Renal cortical epithelial cell (primary cell): ENCODE measurements at places on chromosomes 5 and 9. TPM values are rescaled to one million over a fixed set of nuclear protein-coding genes. Genes with fewer than 3 reads are reported as not detected.

GRCh38 chr5:173964506-173964905 is 24.5 kb upstream of the C5orf47 start:
- no peak for DNase-seq

DNA sequence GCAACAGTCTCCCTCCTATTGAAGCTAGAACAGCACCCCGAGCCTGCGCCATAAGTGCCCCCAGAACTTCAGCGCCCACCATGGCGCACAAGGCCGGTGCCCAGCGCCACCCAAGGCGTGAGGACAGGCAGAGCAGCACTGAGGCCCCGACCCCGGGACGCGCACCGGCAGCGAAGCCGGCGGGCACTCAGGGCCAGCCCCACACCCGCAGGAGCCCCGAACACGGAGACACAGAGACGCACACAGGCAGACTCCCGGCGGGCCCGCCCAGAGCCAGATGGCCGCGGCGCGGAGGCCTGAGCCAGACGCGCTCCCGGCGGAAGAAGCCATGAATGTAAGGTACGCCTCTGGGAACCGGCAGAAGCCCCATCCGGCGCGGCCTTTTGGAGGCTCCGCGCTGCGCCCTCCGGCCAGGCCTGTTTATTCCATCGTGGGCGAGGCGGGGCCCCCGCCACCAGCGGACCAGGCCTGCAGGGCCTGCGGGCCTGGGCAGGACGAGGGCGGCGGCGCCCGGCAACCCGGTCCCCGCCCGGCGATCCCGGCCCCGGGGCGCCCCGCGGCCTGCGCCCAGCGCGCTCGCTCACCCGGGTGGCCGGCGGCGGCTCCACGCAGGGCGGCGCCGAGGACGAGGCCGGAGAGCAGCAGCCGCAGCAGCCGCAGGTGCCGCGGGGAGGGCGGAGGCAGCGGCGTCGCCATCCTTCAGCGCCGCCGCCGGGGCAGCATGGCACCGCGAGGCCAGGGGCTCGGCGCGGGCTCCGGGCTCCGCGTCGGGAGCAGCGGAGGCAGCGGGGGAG is 486 bp downstream of the NPDC1 start:
- DNase-seq, result no peak

- DNase-seq, result no peak
Observed at GRCh38 chr5:16927613-16928012, 8.5 kb downstream of the MYO10 start.

DNA sequence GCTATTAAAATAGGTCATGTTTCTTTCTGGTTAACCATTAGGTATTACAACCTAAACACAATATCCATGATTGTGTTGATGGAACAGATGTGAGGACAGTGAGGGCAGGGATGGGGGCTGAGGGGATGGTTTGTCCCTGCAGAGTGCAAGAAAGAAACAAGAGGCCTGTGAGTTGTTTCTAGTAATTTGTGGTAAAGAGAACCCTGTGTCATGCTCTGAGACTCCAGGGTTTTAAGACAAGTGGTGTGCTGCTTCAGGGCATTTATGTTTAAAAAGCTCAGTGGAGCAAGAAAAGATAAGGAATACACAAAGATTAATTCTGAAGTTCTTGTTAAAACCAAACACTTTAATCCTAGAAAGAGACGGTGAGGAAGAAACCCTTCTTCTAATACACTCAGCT is 656.5 kb downstream of the TLE1 start:
- peak; percentile 73 for DNase-seq

Gene CNTLN
- 6.1 and 9.5 TPM in 2 replicates for total RNA-seq

GRCh38 chr9:126661122-126661520 is 47.4 kb downstream of the LMX1B start:
- no peak for DNase-seq

Gene GARIN3
- total RNA-seq, result not detected in 2 replicates

DNA sequence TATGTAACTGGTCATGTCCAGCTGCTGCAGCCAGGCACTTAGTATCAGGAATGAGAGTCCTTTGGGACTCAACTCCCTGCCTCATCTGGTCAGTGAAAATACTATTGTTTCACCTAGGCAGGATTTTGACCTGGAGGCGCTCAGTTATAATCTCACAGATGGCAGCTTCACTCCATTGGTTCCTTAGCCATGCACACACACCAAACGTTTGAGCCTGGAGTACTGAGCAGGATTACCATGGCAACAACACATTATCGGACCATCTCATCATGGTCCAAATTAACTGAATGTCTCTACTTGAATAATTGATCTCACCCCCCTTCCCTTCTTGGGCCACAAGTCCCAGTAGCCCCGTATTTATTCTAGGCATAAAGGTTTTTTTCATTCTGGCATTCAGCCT is 15.0 kb upstream of the SREK1 start:
- DNase-seq, result no peak

Gene DND1
- 0.35 and 0.55 TPM in 2 replicates for total RNA-seq

- DNase-seq, result peak; percentile 91
Observed at GRCh38 chr9:125674981-125675973, 31.7 kb downstream of the MAPKAP1 start.

Gene MRPL36
- total RNA-seq, result 31.3 and 32.5 TPM in 2 replicates

Gene INSYN2B
- total RNA-seq, result 0.52 and 1.5 TPM in 2 replicates

GRCh38 chr5:20556115-20556763 is 568.2 kb upstream of the CDH18 start:
- peak; percentile 38 for DNase-seq

- DNase-seq, result no peak
Observed at GRCh38 chr9:35424356-35425352, 65.3 kb upstream of the RUSC2 start.

Gene ADAMTSL1
- 1.5 and 2.3 TPM in 2 replicates for total RNA-seq

Gene CCDC183
- total RNA-seq, result 0.94 TPM in 1 of 2 replicates, not detected in the other

DNA sequence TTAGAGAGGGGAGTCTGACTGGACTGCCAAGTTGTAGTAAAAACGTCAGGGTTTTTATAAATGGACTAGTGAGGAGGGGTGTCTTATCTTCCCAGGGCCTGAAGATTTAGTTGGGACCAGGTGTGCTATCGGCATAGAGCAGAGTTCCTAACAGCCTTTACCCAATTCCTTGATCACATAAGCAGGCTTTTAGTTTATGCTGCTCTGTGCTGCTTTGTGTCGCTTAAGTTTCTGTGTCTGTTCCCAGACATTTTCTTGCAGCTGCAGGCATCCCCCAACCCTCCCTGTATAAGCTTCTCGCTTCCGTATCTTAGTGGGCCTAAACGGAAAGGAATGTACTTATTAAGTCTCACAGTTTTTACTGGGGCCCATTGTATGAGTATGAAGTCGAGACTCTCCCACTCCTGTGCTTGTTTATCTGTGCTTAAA is 2.6 kb upstream of the SMC5 start:
- peak; percentile 37 for DNase-seq

Gene FST
- 0.15 and 0.87 TPM in 2 replicates for total RNA-seq

DNA sequence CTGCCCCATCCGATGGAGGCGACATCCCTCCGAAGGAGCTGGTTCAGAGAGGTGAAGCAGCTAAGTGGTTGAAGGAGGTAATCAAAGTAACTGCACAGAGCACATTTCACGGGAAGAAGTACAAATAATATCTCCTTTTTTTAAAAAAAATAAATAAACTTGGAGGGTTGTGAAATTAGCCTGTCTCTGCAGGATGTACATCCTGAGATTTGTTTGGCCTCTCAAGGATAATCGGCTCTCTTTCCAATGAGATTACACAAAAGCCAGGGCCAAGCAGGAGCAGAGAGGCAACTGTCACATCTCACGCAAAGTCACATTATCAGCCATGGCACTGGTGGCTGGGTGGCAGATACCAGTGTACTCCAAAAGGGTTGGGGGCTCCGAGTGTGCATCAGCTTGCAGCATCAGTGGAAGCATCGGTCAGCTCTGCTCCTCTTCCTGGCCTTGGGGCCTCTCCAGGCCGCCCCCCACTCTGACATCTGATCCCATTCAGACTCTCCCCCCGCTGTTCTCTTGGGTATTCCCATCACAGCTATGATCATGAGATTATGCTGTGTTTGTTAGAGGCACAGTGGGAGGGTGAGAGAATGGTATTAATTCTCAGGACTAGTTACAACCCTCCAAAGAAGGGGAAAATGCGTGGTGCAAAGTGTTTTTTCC is 109.9 kb downstream of the UGCG start:
- DNase-seq, result no peak

Gene WDR31
- total RNA-seq, result 1.9 and 9.3 TPM in 2 replicates

Gene PCDHA10
- total RNA-seq, result 1.6 and 12.3 TPM in 2 replicates

Gene PCDHB5
- 0.35 and 10.0 TPM in 2 replicates for total RNA-seq

DNA sequence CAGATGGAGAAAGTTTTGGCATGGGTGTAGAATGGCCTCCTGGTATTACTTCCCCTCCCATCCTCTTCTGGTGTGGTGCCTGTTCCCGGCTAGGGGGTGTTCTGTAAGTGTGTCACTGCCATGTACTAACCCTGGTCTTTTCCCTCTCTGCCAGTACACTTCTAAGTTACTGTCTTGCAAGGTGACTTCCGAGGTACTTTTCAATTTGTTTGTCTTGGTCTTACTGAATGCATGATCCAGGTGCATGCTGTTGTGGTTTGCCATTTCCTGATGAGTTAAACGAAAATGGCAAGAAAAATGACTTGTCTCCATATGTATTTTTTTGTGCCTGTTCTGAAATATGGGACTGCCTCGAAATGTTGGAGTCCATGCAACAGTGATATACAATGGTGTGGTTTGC is 46.0 kb downstream of the C9orf152 start:
- no peak for DNase-seq

DNA sequence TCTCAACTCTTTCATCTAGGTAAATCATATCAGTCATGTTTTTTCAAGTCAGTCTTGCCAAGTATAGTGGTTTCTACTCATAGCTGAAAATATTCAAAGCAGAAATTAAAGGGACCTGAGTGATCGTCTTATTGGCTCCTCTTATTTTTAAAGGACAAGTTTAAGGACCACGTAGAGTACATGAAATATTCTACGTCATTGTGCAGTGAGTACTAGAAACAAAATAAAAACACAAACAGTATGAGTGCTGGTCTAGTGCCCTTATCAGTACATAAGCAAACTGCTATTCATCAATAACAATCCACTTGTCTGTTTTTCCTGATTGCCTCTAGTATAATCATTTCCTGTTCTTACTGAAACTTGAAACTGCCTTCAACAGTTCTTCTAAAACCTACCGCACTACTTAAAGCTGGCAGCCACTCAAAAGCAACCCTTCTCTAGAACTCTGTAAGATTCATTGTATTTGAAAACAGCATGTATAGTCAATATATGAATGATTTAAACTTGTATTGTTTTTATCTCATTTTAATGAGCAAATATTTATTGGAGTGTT is 853.7 kb downstream of the TAF11L14 start:
- DNase-seq, result no peak

Gene CEL
- 0.60 TPM in 1 of 2 replicates, not detected in the other for total RNA-seq

DNA sequence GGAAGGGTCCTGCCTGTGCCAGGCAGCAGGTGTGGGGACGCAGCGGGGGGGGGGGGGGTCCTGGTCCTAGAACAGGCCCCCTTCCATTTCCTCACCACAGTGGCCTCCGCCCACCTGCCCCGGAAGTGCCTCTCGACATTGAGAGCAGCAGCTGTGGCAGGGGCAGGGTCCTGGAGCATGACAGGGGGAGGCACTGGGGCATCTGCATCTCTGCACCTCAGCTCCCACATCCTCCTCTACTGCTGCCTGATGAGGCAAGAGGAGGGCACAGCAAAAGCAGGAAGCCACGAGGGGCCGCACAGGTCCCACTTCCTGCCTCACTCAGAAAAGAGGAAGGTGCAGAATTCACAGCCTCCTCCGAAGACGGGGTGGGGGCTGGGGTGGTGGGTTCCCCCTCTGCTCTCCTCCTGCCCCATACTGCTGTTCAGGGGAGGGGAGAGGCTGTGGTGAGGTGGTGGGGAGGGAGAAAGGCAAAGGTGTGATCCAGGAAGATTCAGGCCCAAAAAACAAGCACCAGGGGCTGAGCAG is 14.8 kb downstream of the AKNA start:
- peak; percentile 58 for DNase-seq

Gene SMIM33
- not detected in 2 replicates for total RNA-seq

Gene RANBP3L
- total RNA-seq, result under 0.01 TPM in 1 of 2 replicates, not detected in the other

DNA sequence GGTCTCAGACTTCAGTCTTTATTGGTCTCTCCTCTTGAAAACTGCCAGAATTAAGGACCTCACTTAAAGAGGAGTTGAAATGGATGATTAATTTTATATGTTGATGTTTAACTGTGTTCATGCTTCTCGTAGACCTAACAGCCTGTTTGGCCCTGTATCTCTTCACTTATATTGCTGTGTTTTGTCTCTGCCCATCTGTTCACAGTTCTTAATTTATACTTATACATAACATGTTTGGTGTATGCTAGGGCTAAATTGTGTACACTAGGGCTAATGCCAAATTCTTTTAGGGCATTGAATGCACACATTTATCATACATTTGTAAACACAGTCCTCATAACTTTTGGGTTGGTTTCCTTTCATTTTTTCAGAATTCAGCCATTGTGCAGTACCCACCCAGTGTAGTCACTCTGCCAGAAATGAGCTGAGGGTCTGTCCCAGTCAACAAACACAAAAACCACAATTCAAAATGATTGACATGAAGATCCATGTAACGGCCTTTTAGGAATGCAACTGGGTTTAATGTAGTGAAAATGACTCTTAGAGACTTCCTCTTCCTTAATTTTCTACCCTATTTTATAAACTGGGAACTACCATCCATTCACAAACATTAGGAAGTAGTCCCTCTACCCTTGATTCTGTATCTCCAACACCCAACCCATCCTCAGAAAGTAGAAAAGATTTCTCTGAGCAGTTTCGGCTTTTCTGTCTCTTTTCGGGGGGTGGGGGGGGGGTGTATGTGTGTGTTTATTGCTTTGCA is 668.8 kb upstream of the KLF4 start:
- no peak for DNase-seq

Gene PTGS1
- total RNA-seq, result 1.9 and 2.4 TPM in 2 replicates

Gene BHMT2
- 20.3 and 34.6 TPM in 2 replicates for total RNA-seq

GRCh38 chr9:95029720-95030119 is 287.8 kb downstream of the FANCC start:
- DNase-seq, result no peak

DNA sequence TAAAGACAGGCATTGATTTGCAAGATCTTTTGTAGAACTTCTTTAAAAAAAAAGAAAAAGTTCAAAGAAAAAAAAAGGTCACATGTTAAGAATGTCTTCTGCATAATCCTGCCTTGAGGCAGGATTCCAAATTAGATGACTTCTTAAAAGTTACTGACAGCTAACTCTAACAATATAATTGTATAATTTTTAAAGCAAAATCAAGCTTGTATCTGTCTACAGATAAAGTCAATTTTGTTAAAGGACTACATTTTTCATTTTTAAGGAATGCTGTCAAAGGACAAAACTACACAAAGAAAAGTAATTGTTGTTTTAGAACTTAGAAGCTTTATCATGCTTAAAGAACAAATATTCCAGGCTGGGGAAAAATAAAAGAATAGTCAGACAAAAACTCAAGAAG is 57.8 kb downstream of the MPDZ start:
- DNase-seq, result no peak

DNA sequence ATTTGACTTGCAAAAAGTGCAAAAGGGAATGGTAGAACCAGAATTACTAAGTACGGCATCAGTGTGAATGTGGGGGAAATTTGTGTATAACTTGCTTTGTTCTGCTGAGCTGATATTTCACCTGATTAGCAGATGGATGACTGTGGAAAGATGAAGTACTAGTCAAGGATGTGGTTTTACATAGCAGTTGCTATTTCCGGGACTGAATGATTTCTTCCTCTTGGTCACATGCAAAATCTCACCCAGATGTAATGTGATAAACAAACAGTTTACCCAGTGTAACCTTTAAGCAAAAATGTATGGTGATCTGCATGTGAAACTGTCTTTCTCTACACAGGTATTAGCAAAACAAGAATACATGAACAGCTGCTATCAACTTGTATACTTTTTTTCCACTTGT is 46.1 kb downstream of the DCP2 start:
- peak; percentile 19 for DNase-seq
